ENCODE measurements at places on chromosomes 4 and X.
A peak's percentile ranks its signal among the peaks of the same experiment; 100 is the strongest.

GRCh38 chrX:152932598-152933175 lies 34.8 kb downstream of the ZNF185 start:
- DNase-seq, result no peak

DNA sequence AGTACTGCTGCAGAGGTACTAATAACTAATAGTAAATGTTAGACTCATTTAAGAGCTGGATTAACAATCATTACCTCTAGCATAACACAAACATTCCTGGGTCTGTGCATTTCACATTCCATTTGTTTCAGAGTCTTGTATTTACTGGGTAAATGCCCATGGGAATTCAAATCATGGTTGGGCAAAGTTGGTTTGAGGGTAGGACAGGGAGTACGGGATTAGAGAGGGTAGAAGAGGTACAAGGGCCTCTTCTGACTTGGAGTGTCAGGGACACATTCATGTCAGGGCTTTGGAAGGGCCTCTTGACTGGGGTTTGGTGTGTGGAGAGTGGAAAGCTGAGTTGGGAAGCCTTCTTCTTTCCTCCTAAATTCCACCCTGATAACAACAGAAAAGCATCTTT lies 65.9 kb downstream of the WWC2 start:
- no peak for DNase-seq

GRCh38 chr4:53579826-53580225 lies 11.5 kb downstream of the LNX1 start:
- no peak for DNase-seq

GRCh38 chr4:38703635-38704034 lies 39.6 kb downstream of the KLF3 start:
- no peak for DNase-seq

DNA sequence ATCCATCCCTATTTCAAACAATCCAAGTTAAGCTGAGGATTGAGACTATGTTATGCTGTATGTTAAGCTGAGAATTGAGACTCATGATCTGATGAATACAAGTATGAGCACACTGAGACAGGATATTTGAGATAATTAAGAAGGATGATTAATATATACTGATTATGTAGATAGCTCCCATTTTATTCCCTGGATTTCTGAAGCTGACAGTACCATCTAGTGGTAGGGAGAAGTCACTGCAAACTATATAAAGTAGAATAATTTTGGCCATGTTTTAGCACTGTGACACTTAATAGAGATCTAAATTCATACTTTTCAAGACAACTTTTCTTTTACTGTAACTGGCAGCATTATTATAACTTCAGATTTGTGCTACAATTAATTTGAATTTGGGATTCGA lies 63.8 kb upstream of the HPRT1 start:
- peak; percentile 71 for DNase-seq

DNA sequence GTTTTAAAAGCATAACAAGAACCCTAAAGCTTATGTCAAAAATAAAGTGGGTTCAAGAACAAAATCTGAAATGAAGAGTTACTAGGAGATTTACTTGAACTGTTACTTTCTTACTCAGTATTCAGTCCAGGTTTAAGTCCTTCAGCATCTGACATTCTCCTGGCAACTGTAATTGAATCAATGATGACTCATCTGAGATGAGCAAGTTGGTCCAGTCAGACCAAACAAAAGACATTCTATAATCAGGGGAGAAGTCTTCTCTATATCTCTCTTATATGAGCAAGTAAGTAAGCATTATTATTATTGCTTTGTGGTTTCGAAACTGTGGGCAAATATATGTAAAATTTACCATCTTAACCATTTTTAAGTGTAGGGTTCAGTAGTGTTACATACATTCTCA lies 34.6 kb downstream of the MAP9 start:
- peak; percentile 34 for DNase-seq

DNA sequence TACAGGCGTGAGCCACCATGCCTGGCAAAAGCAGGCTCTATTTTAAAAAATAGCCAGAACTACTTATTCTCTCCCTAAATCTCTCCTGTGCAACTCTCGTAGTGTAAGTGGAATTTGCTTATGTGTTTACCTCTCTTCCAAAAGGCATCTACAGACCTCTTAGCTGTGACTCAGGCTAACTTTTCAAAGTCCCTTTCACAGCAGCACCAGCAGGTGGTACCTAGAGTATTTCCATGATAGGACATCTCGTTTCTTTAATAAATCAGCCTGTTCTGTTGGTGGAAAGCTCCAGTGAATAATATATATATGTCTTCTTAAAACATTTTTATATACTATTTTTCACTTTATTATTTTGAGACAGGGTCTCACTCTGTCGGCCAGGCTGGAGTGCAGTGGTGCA lies 89.0 kb downstream of the NSUN7 start:
- peak; percentile 34 for DNase-seq

DNA sequence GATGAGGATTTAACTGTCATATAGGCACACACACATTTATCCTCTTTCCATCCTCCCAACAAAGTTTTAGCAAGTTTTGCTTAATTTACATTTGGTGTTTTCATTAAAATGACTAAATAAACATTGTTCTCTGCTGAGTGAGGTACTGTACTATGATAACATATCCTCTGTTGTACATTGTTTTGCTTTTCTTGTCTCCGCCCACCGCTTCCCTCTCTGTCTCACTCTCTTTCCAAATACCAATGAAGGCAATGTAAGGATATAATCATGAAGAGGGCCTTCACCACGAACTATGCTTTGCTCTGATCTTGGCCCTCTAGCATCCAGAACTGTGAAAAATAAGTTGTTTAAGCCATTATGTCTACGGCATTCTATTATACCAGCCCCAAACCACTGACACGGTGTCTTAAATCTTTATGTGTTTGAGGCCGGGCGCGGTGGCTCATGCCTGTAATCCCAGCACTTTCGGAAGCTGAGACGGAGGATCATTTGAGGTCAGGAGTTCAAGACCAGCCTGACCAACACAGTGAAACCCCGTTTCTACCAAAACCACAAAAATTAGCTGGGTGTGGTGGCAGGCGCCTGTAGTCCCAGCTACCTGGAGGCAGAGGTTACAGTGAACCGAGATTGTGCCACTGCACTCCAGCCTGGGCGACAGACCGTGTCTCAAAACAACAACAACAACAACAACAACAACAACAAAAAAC lies 65.3 kb downstream of the HPRT1 start:
- no peak for DNase-seq

- no peak for DNase-seq
Observed at GRCh38 chr4:142557239-142557801, 288.8 kb downstream of the INPP4B start.

GRCh38 chr4:3303923-3304710 lies 11.3 kb downstream of the RGS12 start:
- DNase-seq, result no peak

- no peak for DNase-seq
Observed at GRCh38 chr4:100895556-100896197, 377.9 kb upstream of the EMCN start.

- DNase-seq, result no peak
Observed at GRCh38 chr4:145870155-145871020, 68.2 kb downstream of the ZNF827 start.

GRCh38 chr4:42480717-42481116 lies 83.4 kb downstream of the SHISA3 start:
- DNase-seq, result no peak

GRCh38 chrX:28701222-28701621 lies 114.0 kb downstream of the IL1RAPL1 start:
- DNase-seq, result no peak

DNA sequence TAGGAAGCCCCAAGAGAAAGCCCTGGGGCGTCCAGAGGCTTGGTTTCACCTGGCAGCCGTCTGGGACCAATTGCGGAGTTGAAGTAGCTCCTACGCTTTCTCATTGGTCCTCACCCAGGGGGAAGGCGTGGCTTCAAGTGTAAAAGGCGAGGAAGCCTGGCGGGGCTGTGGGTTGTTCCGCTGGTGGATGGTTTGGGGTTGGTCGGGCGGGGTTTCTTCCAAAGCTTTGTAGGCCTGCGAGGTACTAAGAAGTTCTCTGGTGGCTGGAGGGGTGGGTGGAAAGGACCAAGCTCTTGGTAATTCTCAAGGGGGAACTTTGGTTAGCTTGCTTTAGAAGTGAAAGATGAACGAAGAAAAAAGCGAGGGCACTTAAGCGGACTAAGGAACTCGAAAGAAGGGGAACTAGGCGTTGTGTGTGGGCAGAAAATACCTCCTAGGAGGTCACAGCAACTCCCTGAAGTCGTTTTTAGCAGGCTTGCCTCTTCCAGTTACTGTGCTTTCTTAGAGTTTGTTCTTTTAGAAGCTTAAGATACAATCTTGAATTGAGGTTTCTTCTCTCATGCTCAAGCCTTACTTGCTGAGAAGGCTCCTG lies 36.6 kb downstream of the CCNG2 start:
- DNase-seq, result no peak

GRCh38 chrX:22739276-22739675 lies 260.5 kb upstream of the DDX53 start:
- DNase-seq, result no peak

DNA sequence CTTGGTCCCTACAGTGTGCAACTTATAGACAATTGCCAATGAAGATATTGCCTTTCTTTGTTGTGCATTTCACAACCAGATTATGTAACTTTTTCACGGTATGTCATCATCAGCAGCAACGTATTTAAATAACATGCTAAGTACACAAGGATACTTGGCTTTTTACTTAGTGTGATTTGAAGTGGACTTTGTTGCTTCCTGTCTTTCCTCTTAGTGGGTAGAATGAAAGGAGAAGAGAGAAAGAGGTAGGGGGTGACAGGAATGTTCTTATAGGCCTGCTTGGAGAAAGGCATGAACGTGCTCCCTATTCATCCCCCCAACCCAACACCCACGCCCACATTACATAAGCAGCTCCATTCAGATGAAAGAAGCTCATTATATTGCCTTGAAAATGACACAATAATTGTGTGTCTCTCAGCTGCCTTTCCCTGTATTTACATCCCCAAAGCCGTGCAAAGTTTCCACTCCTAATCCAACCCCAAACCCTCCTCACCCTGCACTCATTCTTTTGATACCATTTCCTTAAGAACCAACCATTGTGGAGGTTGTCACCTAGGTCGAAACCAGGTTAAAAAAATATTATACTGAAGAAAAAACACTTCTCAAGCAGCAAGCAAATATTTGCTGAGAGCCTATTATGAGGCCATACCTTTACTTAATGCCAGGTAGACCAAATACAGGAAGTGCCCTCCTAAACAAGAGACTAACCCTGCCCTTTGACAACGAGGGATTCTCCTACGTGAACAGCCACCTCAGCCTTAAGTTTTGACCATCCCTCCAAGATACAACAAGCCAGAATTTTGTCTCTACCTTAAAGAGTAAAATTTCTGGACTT lies 25.2 kb upstream of the GK start:
- no peak for DNase-seq

- DNase-seq, result no peak
Observed at GRCh38 chrX:11597479-11597878, 68.2 kb downstream of the ARHGAP6 start.

DNA sequence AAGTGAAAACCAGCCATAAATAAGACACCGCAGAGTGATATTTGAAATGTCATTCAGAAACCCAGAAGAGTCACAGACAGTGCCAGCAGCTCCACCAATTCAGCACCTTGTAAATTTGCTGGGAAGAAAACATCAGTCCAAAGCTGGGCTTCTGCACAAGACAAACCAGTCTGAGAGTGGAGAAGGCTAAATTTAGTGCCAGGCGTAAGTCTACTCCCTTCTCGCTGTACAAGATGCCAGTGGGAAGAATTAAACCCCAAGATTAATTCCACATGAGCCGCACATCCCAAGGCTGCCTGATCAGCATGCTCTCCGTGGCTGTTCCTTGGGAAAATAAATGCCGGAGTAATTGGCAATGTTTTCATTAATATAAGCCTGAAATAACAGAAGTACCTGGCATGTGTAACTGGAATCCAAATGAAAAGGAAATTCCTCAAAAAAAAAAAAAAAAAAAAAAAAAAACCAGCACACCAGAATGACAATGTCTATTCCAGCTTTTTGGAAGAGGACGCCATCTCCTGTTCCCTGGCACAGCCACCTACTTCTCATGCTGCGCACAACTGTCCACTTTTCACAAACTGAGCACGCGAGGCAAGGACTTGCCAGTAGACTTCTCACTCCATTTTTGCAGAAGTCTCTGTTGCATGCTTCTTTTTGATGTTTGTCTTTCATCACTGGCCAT lies 95.5 kb downstream of the NSUN7 start:
- no peak for DNase-seq

DNA sequence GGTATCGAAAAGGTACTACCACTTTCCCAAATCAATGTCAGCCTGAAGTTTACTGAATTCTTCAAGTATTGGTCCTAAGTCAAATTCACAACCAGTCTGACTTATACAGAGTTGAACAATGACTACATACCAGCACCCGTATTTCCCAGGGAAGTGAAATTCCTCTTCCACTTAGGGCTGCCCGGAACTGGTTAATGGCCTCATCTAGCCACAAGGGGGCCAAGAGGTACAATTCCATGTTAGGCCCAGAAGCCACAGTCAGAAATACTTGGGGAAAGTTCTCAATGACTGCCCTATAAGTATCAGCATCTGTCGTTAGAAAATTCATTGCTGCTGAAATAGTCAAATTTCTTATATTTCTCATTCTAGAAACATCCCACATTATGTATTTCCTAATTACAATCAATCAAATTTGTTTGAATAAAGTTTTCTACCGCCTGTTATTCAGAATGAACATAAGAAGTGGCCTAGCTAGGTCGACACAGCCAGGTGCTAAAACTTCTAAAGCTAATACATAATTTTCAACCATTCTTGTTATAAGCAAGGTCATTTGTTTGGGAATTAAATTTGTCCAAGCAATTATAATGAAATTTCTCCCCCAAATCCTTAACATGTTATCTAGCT lies 5.6 kb upstream of the PCDH7 start:
- DNase-seq, result peak; percentile 81

DNA sequence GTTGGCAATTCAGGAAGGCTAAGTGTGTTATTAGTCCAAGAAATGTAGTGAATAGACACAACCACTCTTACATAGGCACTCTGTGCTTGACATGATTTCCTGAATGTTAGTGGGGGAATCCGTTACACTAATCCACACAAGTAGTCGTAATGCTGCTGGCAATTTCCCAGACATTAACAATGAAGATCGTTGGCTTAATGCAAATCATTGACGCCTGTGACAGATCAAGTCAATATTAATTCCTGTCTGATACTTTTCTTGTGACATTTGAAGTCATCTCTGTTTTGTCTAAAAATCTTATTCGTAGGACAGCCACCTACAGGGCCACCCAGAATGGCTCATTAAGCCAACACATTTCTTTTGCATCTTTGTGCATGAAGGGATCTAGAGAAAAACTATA lies 939.1 kb upstream of the FTHL17 start:
- DNase-seq, result no peak

DNA sequence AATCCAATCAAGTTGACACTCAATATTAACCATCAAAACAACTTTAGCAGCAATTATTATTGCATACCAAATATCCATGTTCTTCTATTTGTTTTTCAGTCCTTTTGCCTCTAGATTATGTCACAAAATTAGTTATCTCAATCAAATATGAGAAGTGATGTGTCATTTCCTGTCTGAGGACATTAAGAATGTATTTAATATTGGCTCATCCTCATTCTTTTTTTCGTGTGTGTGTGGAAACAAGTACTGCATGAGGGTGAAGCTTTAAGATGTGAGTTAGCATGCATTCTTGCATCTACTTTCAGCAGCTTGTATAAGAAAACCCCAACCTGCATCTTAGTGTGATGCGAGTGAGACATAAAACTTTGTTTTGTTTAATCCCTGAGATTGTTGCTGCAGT lies 301.4 kb downstream of the GRIA2 start:
- DNase-seq, result peak; percentile 53

GRCh38 chrX:11564546-11564945 lies 101.2 kb downstream of the ARHGAP6 start:
- DNase-seq, result no peak

Data from RKO (cell line).